Activated CD8-positive, alpha-beta T cell treated with anti-CD3 and anti-CD28 coated beads, Interleukin-2, amount 10 ng/mL, durations not matched to agents 7 days and 5 days (primary cell): ENCODE measurements at places on chromosomes 2 and 18.
A peak's percentile ranks its signal among the peaks of the same experiment; 100 is the strongest.

DNA sequence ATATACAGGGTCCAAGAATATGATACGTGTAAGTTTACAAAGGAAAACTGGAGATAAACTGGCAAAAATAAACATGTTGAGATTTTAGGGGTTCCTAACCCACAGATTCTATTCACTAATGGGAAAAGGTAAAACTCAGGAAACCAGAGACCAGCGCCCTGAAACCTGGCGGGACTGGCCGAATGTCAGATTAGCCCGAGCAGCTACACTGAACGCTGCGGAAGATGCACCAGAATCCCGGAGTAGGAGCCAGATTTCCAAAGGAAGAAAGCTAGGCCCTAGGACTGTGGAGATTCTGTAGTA, 679 bp upstream of the WDR75 start:
- peaks cover 3% of the 10 kb centered on the region for H3K27me3 ChIP-seq
- DNase-seq = no peak
- peaks cover 12% of the 10 kb centered on the region for H3K4me1 ChIP-seq

DNA sequence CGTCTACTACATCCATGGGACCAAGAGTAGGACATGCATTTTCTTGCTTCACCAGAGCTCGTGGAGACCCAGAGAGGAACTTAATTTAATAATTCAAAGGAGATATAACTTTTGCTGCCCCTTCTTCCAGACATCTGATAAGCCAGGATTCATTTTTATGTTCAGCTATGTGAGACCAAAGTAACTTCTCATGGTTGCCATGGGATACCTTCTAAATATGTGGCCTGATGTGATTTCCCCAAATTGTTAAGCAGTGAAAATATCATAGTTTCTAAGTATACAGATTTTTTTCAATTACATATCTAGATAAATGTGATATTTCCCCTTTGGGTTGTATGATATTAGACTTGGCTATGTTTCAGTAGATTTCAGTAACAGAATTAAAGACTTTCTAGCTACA, 185.5 kb upstream of the FN1 start:
- no peak overlapping the region for H3K4me3 ChIP-seq
- H3K27me3 ChIP-seq = peaks cover 11% of the 10 kb centered on the region
- peaks cover 5% of the 10 kb centered on the region for H3K4me1 ChIP-seq
- DNase-seq = no peak
- no peak overlapping the region for H3K27ac ChIP-seq
- no peaks in the 10 kb centered on the region for H3K36me3 ChIP-seq

- H3K27me3 ChIP-seq = no peaks in the 10 kb centered on the region
- DNase-seq = no peak
- H3K27ac ChIP-seq = no peak overlapping the region
- no peaks in the 10 kb centered on the region for H3K4me1 ChIP-seq
- H3K36me3 ChIP-seq = no peaks in the 10 kb centered on the region
These were observed 1583.7 kb upstream of the CELF4 start for GRCh38 chr18:39149211-39149806.

GRCh38 chr2:187478719-187479118, 30.7 kb upstream of the CALCRL start:
- no peaks in the 10 kb centered on the region for H3K36me3 ChIP-seq
- no peak overlapping the region for H3K4me3 ChIP-seq
- no peak overlapping the region for H3K27ac ChIP-seq
- DNase-seq = no peak
- H3K4me1 ChIP-seq = peaks cover 2% of the 10 kb centered on the region

DNA sequence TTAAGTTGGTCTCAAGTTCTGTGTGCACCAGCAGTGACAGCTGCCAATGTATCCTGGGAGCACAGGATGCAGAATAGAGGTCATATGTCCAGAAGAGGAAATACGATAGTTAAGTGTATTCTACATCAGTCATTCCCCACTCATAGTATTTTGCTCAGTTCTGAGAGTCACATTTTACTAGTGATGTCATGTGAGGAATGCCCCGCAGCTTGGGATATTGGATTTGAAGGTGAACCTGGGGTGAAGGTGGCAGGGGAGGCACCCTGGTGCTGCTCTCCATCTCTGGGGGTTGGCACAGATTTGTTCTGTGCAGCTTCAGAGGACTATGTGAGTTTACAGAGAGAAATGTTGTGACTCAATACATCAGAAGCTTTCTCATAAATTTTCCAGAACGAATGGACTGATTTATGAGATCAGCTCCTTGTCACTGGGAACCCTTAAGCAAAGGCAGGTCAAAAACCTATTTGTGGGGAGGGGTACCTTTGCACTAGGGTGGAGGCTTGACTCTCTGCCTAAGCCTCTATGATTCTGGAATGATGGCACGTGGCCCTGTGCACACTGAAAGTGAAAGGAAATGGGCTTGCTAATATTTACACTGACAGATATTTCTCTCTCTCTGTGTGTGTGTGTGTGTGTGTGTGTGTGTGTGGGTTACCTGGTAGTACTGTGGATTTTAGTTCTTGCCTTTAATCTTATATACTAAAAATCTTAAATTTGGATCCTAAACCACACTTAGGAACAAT, 95.9 kb downstream of the NEB start:
- peak overlapping the region; percentile 69 for H3K4me3 ChIP-seq
- peak; percentile 47 for DNase-seq
- peaks cover 8% of the 10 kb centered on the region for H3K36me3 ChIP-seq
- no peaks in the 10 kb centered on the region for H3K27me3 ChIP-seq
- H3K4me1 ChIP-seq = peaks cover 41% of the 10 kb centered on the region
- H3K27ac ChIP-seq = peak overlapping the region; percentile 93

GRCh38 chr2:160271171-160272086, 71.4 kb upstream of the ITGB6 start:
- peaks cover 2% of the 10 kb centered on the region for H3K27me3 ChIP-seq
- peaks cover 24% of the 10 kb centered on the region for H3K4me1 ChIP-seq
- H3K36me3 ChIP-seq = peaks cover 58% of the 10 kb centered on the region
- no peak overlapping the region for H3K27ac ChIP-seq

GRCh38 chr2:53575721-53576124, 191.9 kb upstream of the CHAC2 start:
- H3K36me3 ChIP-seq = no peaks in the 10 kb centered on the region
- H3K27me3 ChIP-seq = peaks cover 4% of the 10 kb centered on the region
- H3K4me1 ChIP-seq = no peaks in the 10 kb centered on the region
- H3K27ac ChIP-seq = no peak overlapping the region
- no peak overlapping the region for H3K4me3 ChIP-seq

DNA sequence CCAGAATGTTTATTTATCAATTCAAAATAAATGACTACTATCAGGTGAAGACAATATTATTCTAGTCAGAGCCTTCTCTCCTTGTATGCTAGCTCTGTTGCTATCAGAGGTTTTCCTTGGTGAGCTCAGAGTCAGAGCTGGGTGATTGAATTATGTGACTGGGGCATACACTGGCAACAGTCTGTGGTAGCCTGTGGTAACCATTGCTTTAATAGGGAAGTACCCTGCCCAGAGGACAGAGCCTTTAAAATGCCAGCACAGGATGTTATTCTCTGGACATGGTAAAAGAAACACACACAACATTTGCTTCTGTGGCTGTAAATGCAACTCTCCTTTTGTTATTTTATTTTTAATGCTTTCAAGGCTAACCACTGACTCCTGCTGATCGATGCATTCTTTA, 124.7 kb downstream of the PPP1R1C start:
- H3K27me3 ChIP-seq = no peaks in the 10 kb centered on the region
- H3K4me1 ChIP-seq = no peaks in the 10 kb centered on the region
- H3K36me3 ChIP-seq = no peaks in the 10 kb centered on the region
- DNase-seq = no peak
- no peak overlapping the region for H3K4me3 ChIP-seq

- H3K27ac ChIP-seq = no peak overlapping the region
- no peaks in the 10 kb centered on the region for H3K27me3 ChIP-seq
- peaks cover 25% of the 10 kb centered on the region for H3K4me1 ChIP-seq
- no peak overlapping the region for H3K4me3 ChIP-seq
- H3K36me3 ChIP-seq = peaks cover 22% of the 10 kb centered on the region
These were observed 215.6 kb upstream of the SMAD7 start for GRCh38 chr18:49166327-49166726.

DNA sequence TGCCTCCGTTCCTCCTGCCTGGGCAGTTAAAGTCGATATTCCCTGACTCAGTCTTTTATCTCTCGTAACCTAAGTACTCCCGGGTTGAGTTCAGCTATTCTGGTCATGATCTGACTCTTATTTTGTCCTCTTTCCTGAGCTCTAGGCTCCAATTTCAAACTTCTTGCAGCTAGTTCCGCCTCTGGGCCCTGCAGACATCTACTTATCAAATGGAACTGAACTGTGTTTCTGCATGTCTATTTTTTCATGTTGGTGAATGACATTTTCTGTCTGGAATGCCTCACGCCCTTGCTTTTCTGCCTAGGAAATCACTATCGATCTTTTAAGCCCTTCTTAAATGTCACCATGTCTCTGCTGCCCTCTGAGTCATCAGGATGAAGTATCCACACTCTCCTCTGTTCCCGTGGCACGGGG, 101.5 kb downstream of the VAPA start:
- H3K27ac ChIP-seq = no peak overlapping the region
- no peak for DNase-seq
- peaks cover under 1% of the 10 kb centered on the region for H3K27me3 ChIP-seq

GRCh38 chr2:172998547-172999272, 76.9 kb upstream of the MAP3K20 start:
- no peaks in the 10 kb centered on the region for H3K4me1 ChIP-seq
- DNase-seq = no peak
- no peak overlapping the region for H3K4me3 ChIP-seq
- no peaks in the 10 kb centered on the region for H3K36me3 ChIP-seq

DNA sequence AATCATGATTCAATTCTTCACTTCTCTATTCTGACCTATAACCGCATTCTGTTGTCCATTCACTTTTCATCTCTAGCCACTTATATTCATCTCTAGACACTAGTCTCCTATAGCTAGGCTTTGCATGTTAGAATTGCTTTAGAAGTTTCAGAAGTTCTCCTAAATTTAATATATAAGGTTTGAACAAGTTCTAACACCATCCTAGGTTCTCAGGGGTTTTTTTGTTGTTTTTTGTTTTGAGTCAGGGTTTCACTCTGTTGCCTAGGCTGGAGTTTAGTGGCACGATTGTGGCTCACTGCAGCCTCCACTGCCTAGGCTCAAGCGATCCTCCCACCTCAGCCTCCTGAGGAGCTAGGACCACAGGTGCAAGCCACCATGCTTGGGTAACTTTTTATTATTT, 19.9 kb downstream of the WDSUB1 start:
- H3K27ac ChIP-seq = no peak overlapping the region
- H3K36me3 ChIP-seq = peaks cover 16% of the 10 kb centered on the region
- DNase-seq = no peak

- no peak overlapping the region for H3K4me3 ChIP-seq
- H3K27ac ChIP-seq = peak overlapping the region; percentile 58
- no peak for DNase-seq
- H3K36me3 ChIP-seq = peaks cover 42% of the 10 kb centered on the region
- no peaks in the 10 kb centered on the region for H3K27me3 ChIP-seq
These were observed 4.8 kb downstream of the CTDSP1 start for GRCh38 chr2:218404351-218405085.

- no peaks in the 10 kb centered on the region for H3K36me3 ChIP-seq
- peak; percentile 46 for DNase-seq
- H3K27ac ChIP-seq = no peak overlapping the region
- H3K4me1 ChIP-seq = peaks cover 20% of the 10 kb centered on the region
- H3K27me3 ChIP-seq = peaks cover 38% of the 10 kb centered on the region
These were observed 4.4 kb downstream of the CTIF start for GRCh38 chr18:48543228-48543627.

DNA sequence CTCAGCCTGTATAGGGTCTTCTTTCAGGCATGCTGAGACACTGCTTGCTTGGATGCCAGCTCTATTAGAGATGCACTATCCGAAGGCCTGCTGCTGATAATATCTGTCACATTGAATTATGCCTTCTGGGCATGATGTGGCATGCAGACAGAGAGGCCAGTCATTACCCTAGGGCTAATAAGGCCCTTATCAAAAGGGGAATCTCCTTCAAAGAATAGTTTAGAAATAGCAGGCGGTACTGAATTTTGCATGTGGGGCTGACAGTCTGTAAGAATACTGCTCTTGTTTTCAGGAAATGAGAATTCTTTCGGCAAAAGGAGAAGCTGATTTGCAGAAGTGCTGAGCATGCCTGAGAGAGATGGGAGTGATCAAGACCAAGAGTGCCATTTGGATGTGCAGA, 13.1 kb upstream of the LHCGR start:
- no peaks in the 10 kb centered on the region for H3K36me3 ChIP-seq
- no peaks in the 10 kb centered on the region for H3K27me3 ChIP-seq
- no peaks in the 10 kb centered on the region for H3K4me1 ChIP-seq
- no peak for DNase-seq
- no peak overlapping the region for H3K27ac ChIP-seq

DNA sequence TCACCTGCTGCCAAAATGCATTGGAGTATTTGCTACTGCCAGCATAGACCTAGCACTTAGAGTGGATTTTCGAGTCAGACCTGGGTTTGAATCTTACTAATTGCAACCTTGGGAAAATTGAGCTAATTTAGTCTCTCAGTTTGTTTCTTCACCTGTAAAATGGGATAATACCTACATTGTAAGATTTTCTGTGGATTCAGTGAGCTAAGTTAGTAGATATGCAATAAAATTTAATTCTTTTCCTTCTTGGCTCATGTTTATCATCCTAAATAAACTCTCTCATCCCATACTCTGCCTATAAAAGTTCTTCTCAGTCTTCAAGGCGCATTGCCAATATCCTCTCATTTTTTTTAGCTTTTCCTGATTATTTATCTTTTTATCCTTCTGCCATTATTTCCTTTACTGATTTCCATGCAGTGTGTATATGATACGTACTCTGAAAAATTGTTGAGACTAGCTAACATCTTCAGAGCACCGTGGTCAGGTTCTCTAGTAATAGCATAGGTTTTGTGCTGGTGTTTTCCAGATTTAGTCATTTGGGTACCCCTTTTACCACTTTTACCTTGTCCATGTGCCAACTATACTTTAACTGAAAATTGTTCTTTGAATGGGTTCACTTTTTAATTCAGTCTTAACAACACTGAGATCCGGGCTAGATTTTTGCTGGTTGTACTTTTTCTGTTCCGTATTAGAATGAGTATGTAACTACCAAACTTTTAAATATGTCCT, 7.3 kb downstream of the CEP192 start:
- H3K27ac ChIP-seq = no peak overlapping the region
- H3K4me1 ChIP-seq = peaks cover 15% of the 10 kb centered on the region
- no peak overlapping the region for H3K4me3 ChIP-seq
- no peak for DNase-seq
- no peaks in the 10 kb centered on the region for H3K27me3 ChIP-seq

DNA sequence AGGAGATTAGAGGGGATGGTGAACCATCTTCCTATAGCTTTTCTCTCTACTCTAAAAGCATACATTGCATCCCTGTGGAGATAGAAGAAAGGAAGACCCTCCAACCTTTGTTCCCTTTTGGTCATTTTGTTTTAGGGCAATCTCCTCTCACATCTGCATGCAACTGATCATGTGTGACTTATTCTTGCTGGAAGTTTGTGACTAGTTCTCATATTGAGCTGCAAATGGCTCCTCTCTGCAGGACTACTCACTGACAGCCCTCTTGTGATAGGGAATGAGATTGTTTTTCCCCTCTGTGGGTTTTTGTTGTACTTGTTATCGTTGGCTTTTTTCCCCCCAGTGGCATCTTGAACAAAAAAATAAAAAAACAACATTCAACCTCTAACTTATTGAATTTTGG, 416.0 kb upstream of the CNTNAP5 start:
- no peaks in the 10 kb centered on the region for H3K4me1 ChIP-seq
- H3K36me3 ChIP-seq = no peaks in the 10 kb centered on the region
- H3K27ac ChIP-seq = no peak overlapping the region
- no peaks in the 10 kb centered on the region for H3K27me3 ChIP-seq
- no peak for DNase-seq
- no peak overlapping the region for H3K4me3 ChIP-seq
